ENCODE measurements at places on chromosomes 12 and 14.

DNA sequence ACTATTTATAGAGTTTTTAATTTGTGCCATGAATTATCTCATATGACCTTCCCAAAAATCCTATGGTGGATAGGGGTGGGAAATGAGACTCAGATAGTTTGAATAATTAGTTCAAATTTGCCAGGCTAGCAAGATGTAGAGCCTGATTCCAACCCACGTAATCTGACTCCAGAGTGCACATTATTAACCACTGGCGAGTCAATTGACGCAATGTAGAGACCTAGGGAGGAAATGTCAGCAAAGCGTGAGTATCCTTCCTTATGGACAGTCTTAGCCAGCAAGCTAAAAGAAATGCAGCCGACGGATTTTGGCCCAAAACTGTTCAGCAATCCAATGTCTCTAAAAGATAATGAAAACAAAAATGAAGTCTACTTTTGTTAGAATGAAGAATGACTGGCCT, 193.3 kb upstream of the KRR1 start:
- DNase-seq, result no peak

DNA sequence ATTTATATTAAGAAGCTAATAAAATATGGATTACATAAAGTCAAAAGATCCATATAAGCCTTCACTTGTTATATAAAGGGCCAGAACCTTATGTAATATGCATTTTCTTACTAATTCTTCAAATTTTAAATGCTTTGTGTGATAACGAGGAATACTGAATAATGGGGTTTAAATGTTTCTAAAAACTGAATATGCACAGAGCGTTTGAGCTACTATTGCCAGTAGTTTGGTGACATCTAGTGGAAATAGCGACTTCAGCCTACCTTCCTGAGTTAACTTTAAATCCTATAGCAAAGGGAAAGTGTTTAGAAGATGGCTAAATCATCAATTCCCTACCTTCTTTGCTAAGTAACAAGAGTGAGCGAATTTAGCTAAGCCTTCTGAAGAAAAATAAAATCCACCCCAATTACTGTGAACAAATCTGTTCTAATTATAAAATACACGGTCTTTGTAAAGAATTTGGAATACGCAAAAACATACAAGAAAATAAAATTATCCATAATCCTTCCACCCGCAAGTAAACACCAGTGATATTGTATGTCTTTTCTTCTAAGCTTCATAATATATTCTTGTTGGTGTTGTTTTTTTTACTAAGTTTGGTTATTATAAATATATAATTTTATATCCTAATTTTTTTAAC, 115.5 kb upstream of the G2E3 start:
- no peak for DNase-seq

GRCh38 chr14:58167891-58168290, 15.9 kb upstream of the ARMH4 start:
- no peak for DNase-seq

GRCh38 chr12:8676651-8677050, 14.0 kb upstream of the MFAP5 start:
- DNase-seq, result no peak

GRCh38 chr12:22396735-22397134, 62.2 kb upstream of the ST8SIA1 start:
- DNase-seq, result no peak

- no peak for DNase-seq
Measured at GRCh38 chr12:59677857-59678256, 82.0 kb downstream of the SLC16A7 start.

- no peak for DNase-seq
Measured at GRCh38 chr14:64201296-64201695, 92.9 kb downstream of the ESR2 start.
